Melanocyte of skin (primary cell): ENCODE measurements at places on chromosomes 12 and 14. TPM values are rescaled to one million over a fixed set of nuclear protein-coding genes. Genes with fewer than 3 reads are reported as not detected.

HOXC12 gene
- total RNA-seq: not detected in 2 replicates

RAD51AP1 gene
- total RNA-seq: 27.6 and 31.0 TPM in 2 replicates

FAM90A1 gene
- total RNA-seq: not detected in 2 replicates

BICD1 gene
- total RNA-seq: 27.5 and 52.7 TPM in 2 replicates

SIX4 gene
- under 0.01 and 0.36 TPM in 2 replicates for total RNA-seq

NRIP2 gene
- not detected in 2 replicates for total RNA-seq

CCNB1IP1 gene
- total RNA-seq: 17.6 and 41.8 TPM in 2 replicates

CSAD gene
- total RNA-seq: 9.6 and 18.2 TPM in 2 replicates
